ENCODE measurements at places on chromosomes 2 and 18. TPM values are rescaled to one million over a fixed set of nuclear protein-coding genes. Genes with fewer than 3 reads are reported as not detected.

DNA sequence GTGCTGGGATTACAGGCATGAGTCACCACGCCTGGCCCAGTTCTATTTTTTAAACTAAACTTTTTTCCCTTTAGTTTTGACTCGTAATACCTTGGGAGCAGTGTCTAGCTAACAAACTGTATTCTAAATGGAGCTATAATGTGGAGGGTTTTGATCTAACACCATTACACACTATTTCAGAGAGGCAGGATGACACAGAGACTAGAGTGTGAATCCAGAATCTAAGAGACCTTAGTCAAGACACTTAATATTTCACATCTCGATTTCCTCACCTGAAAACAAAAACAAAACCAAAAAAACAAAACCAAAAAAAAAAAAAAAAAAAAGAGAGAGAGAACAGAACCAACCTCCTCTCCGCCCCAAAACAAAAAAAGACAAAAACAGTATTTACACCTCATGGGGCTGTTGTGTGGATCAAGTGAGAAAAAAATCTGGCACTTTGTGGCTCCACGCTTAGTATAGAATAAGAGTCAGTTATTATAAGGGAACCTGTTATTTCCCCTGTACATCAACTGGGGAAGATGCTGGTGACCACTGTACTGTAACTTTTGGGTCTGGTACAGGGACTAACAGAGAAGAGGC lies 31.3 kb downstream of the DARS1 start:
- no peak for DNase-seq

DNA sequence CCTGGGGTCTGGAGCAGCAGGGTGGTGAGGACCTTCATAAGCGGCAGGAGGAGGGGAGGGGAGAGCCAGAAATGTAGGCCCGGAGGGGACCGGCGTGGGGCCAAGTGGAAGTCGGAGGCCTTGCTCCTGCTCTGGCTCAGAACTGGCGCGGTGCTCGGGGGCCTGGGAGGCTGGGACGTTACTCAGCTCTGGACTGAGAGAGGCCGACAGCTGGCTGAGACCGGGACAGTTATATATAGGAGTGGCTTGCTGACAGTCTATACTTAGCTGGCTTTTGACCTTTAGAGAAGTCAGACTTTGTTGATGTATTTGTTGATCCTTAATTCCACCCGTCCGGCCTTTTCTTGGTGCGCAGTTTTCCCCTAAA lies 15.7 kb downstream of the IGFBP5 start:
- DNase-seq = no peak

DNA sequence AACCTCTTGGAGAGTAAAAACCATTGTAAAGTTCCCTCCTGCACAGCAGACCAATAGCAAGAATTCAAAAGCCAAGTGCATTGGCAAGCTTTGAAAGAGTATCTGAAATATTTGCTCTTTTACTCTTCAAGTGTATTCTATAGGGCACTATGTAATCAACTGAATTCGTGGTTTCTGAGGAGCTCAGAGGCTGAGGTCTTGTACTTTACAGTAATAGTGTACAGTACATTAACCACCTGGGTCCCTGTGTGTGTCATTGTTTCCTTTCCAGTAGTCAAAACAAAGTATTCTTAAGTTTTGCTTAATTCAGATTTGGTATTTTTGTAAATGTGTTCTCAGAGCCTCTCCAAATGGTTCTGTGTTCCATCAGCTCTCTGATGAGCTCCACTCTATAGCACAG lies 769.7 kb downstream of the LRRTM4 start:
- no peak for DNase-seq

DNA sequence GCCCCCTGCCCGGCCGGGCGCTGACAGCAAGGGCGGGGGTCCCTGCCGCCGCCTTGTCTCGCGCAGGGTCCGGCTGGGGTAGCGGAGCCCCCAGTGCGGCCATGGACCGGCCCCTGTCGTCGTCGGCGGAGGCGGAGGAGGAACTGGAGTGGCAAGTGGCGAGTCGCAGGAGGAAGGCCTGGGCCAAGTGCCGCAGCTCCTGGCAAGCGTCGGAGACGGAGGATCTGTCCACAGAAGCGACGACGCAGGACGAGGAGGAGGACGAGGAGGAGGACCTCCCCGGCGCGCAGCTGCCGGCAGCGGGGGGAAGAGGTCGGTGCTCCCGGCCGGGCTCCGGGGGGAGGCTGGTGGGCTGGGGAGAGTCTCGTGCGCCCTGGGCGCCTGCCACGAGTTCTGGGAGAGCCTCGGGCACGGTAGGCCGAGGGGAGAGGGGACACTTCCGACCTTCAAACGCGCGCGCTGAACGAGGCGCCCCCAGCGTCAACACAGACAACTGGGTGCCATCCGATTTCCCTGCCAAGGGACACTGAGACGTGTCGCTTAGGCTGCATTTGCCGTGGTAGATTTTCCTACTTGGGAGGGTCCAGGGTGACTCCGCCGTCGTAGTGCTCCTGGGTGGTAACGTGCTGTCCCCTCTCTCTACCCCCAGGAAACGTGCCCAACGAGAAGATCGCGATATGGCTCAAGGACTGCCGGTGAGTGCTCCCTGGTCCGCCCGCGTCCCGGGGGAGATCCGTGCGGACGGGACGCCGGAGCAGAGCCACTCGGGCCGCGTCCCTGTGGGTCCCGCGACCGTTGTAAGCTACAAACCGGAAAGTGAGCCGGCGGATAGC lies 652 bp downstream of the ITPRID2 start:
- DNase-seq = no peak

GRCh38 chr2:118061135-118061955 lies 26.9 kb upstream of the INSIG2 start:
- DNase-seq = no peak

- no peak for DNase-seq
These were observed 37.8 kb upstream of the CCDC195 start for GRCh38 chr2:224753743-224754540.

DNA sequence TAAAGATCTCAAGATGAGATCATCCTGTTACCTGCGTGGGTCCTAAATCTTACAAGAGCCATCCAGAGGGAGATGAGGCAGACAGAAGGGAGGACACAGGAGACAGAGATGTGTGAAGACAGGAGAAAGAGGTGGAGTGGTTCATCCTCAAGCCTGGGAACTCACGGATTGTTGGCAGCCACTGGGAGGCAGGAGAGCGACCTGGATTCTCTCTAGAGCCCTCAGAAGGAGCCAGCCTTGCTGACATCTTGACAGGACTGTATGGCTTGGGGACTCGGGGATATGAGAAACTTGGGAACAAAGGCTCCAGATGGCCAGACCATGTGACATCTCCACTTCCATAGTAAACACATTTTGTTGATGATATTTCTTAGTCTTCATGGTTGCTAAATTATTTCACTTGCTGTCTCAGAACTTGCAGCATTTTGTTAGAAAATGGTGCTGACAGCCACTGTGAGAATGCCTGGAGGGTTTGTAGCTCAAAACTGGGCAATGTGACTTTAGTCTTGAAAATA lies 57.8 kb upstream of the MC2R start:
- DNase-seq = no peak

- DNase-seq = no peak
These were observed 276.8 kb upstream of the POU3F3 start for GRCh38 chr2:104577143-104577542.

- DNase-seq = no peak
These were observed 50.7 kb downstream of the ATIC start for GRCh38 chr2:215362562-215362904.

- no peak for DNase-seq
These were observed 3.8 kb upstream of the OSR1 start for GRCh38 chr2:19362094-19362754.

DNA sequence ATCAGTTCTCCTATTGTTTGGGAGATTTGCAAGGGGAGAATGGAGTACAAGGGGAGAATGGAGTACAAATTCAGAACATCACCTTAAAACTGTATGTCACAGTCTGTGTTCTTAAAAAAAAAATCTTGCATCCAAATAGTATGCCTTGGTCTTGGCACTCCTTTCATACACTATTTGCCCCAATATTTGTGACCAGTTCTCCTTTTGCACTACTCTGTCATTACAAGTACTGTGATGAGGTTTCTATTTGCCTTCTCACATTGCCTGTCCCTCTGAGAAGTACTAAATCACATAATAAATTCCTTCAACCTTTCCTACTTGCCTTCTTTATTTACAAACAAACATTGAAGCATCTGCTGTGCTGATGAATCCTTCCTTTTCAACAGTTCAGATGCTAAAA lies 36.0 kb upstream of the NCK2 start:
- DNase-seq = no peak

DNA sequence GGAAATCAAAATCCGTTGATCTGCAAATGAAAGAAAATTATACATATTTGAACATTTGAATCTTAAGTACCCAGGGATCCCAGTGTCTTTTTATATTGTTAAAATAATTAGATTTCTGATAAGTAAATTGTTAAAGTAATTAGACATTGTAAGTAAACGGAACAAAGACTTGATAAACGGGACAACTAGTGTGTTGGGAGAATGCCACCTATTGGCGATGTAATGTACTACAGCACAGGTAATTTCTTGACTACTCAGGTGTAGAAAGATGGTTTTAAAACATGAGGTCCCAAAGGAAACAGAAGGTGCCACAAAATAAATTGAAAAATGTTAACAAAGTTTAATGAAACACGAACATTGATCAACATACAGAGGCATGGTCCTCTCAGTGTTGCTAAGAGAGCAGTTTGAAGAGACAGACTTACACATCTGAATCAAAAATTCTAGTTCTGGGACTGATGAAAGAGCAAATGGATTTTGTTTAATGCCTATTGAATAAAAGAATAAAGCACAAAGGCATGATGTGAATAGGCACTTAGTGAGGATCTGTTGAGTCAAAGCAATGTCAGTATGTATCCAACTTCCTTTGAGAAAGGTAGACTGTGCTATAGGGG lies 103.4 kb upstream of the RASGRP3 start:
- no peak for DNase-seq

GRCh38 chr18:55324166-55324565 lies 263.8 kb downstream of the TCF4 start:
- no peak for DNase-seq

Gene DNAH6
- polyA plus RNA-seq = 0.02 TPM

Gene SCYGR5
- polyA plus RNA-seq = not detected

Gene YPEL5
- 116 TPM for polyA plus RNA-seq

Gene L3MBTL4
- polyA plus RNA-seq = 0.05 TPM

Gene GPAT2
- 0.10 TPM for polyA plus RNA-seq

Gene LINC00305
- not detected for polyA plus RNA-seq

Gene KDM3A
- 24.2 TPM for polyA plus RNA-seq
